ENCODE measurements at places on chromosomes 12 and 14. TPM values are rescaled to one million over a fixed set of nuclear protein-coding genes. Genes with fewer than 3 reads are reported as not detected.

Gene GPR137C
- total RNA-seq: 0.44 TPM

Gene TUBA1C
- total RNA-seq: 933 TPM

Gene TAS2R20
- total RNA-seq: 5.8 TPM

Gene SLC7A8
- total RNA-seq: 21.5 TPM

Gene MMP14
- 519 TPM for total RNA-seq

Gene CYP46A1
- 0.11 TPM for total RNA-seq

Gene PRB2
- total RNA-seq: not detected

Gene SLC5A8
- not detected for total RNA-seq

Gene KRT8
- 9.7 TPM for total RNA-seq

Gene NOS1
- total RNA-seq: not detected

Gene EFS
- 5.5 TPM for total RNA-seq

Gene PLCZ1
- total RNA-seq: not detected

Gene SDR9C7
- not detected for total RNA-seq

Gene PAN2
- 25.4 TPM for total RNA-seq

Gene TROAP
- 19.1 TPM for total RNA-seq

Gene CRY1
- 15.8 TPM for total RNA-seq

Gene NFE2
- not detected for total RNA-seq

Gene PIP4K2C
- 16.5 TPM for total RNA-seq

Gene EPYC
- not detected for total RNA-seq

Gene LRRC10
- not detected for total RNA-seq

Gene NYNRIN
- 13.2 TPM for total RNA-seq

Gene KRT78
- not detected for total RNA-seq

Gene NRIP2
- 0.22 TPM for total RNA-seq

Gene ATXN3
- 48.2 TPM for total RNA-seq

Gene MBD6
- total RNA-seq: 8.1 TPM

Gene PCED1B
- 0.66 TPM for total RNA-seq

Gene BLTP3B
- total RNA-seq: 42.0 TPM

Gene KRT3
- total RNA-seq: not detected

Gene TRPV4
- 2.2 TPM for total RNA-seq

Gene ZDHHC17
- total RNA-seq: 84.4 TPM

Gene LIN7A
- 3.1 TPM for total RNA-seq

Gene POTEM
- not detected for total RNA-seq

Gene BMP4
- total RNA-seq: 0.75 TPM

Gene NKX2-1
- total RNA-seq: not detected

Gene MTHFD1
- total RNA-seq: 114 TPM

Gene ASB8
- 16.6 TPM for total RNA-seq

Gene STYK1
- total RNA-seq: 0.66 TPM

Gene KLRC4
- not detected for total RNA-seq

Gene SERPINA9
- not detected for total RNA-seq

Gene CCDC197
- total RNA-seq: not detected

Gene CAPS2
- total RNA-seq: 9.4 TPM

Gene KRT83
- total RNA-seq: not detected

Gene CIROP
- 0.25 TPM for total RNA-seq

Gene P2RX2
- total RNA-seq: not detected

Gene KRT7
- 0.66 TPM for total RNA-seq

Gene AVPR1A
- total RNA-seq: 0.37 TPM

Gene JAG2
- total RNA-seq: 0.66 TPM

Gene BCL11B
- total RNA-seq: not detected

Gene SERPINA3
- total RNA-seq: 2.1 TPM

Gene ZNF641
- 12.4 TPM for total RNA-seq

Gene DAD1
- total RNA-seq: 233 TPM

Gene BIN2
- not detected for total RNA-seq
